ENCODE measurements at places on chromosomes 6 and 20.

- DNase-seq: no peak
Measured at GRCh38 chr6:155483858-155484257, 28.2 kb upstream of the NOX3 start.

DNA sequence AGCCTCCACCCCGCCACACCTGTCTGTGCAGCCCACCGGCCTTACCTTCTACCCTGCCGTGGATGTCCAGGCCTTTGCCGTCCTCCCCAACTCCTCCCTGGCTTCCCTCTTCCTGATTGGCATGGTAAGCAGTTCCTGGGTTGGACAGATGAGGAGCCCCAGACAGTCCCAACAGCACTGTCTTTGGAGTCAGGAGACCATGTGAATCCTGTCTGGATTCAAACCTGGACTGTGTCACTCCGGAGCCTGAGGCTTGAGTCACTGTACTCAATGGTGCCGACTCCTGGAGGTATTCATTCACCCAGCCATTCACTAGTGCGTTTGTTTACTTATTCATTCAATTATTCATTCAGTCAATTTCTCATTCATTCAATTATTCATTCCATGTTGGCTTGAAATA, 20.0 kb upstream of the LBP start:
- DNase-seq: no peak

- DNase-seq: no peak
Measured at GRCh38 chr20:21388566-21388965, 8.8 kb downstream of the NKX2-4 start.

DNA sequence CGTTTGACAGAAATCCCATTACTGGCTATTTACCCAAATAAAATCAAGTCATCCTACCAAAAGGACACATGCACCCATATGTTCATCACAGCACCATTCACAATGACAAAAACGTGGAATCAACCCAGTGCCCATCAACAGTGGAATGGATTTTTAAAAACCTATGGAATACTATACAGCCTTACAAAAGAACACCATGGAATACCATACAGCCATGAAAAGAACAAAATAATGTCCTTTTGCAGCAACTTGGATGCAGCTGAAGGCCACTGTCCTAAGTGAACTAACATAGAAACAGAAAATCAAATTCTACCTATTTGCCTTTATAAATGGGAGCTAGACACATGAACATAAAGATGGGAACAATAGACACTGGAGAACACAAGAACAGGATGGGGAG, 17.4 kb upstream of the IPCEF1 start:
- DNase-seq: no peak

GRCh38 chr20:16576219-16576618, 3.0 kb upstream of the KIF16B start:
- DNase-seq: no peak

DNA sequence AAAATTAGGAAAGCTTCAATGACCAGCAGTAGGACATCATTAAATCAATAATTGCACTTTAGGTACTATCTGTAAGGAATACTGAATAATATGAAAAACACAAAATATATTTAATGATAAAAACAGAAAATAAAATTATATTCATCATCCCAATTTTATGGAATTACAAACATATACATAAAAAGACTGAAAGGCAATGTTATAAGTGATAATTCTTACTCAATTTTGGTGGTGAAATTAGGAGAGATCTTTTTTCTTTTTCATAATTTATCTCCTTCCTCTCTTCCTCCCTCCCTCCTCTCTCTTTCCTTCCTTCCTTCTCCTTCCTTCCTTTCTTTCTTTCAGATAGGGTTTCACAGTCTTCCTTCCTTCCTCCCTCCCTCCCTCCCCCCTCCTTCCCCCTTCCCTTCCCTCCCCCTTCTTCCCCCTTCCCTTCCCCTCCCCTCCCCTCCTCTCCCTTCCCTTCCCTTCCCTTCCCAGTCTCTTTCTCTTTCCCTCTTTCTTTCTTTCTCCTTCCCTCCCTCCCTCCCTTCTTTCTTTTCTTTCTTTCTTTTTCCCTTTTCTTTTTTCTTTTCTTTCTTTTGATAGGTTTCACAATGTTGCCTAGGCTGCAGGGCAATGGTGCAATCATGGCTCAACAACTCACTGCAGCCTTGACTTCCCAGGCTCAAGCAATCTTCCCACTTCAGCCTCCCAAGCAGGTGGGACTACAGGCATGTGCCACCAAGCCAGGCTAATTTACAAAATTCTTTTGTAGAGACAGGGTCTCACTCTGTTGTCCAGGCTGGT, 36.8 kb downstream of the RSPH3 start:
- DNase-seq: no peak

DNA sequence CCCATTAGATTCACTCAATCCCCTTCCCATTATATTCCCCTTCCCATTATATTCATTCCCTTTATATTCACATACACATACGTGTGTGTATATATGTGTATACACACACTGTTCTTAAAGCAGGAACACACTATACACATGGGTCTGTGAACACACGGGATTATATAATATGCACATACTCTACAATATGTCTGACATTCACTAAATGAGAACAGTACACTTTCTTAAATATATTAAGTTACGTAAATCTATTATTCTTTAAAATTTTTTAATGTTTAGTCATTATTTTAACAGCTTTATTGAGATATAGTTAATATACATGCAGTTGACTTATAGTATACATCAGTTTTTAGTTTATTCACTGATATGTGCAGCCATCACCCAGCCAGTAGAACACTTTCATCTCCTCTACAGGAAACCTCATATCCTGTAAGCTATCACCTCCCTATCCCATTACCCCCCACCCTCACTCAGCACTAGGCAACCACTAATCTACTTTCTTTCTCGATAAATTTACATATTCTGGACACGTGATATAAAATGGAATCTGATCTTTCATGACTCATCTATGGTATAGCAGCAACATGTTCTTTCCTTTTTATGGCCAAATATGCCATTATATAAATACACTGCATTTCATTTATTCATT, 13.9 kb upstream of the SUMO4 start:
- DNase-seq: no peak

GRCh38 chr20:63359937-63360849, 956 bp downstream of the CHRNA4 start:
- no peak for DNase-seq

DNA sequence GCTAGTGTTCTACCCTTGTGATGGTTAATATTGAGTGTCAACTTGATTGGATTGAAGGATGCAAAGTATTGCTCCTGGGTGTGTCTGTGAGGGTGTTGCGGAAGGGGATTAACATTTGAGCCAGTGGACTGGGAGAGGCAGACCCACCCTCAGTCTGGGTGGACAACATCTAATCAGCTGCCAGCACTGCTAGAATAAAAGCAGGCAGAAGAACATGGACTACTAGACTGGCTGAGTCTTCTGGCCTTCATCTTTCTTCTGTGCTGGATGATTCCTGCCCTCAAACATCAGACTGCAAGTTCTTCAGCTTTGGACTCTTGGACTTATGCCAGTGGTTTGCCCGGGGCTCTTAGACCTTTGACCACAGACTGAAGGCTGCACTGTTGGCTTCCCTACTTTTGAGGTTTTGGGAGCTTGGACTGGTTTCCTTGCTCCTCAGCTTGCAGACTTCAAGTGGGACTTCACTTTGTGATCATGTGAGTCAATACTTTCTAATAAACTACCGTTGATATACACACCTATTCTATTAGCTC, 50.1 kb downstream of the SDHAF4 start:
- no peak for DNase-seq

DNA sequence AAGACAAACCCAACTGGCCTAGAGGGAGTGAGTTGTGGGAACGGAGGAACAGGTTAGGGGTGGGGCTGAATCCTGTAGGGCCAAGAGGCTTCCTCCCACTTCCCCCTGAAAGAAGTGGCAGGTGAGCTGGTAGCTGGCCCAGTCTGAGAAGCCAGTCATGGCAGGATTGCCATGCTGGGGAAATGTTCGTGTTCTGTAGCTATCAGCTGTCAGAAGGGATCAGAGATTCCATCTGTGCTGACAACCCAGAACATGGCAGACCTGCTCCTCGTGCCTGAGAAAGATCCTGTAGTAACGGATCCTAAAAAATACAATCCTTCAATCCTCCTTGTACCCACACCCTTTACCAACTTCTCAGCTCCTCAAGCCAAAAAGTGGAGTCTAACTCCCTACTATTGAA, 43.0 kb downstream of the BANF2 start:
- no peak for DNase-seq

GRCh38 chr6:138115877-138116660, 8.8 kb upstream of the PERP start:
- DNase-seq: peak; percentile 12

DNA sequence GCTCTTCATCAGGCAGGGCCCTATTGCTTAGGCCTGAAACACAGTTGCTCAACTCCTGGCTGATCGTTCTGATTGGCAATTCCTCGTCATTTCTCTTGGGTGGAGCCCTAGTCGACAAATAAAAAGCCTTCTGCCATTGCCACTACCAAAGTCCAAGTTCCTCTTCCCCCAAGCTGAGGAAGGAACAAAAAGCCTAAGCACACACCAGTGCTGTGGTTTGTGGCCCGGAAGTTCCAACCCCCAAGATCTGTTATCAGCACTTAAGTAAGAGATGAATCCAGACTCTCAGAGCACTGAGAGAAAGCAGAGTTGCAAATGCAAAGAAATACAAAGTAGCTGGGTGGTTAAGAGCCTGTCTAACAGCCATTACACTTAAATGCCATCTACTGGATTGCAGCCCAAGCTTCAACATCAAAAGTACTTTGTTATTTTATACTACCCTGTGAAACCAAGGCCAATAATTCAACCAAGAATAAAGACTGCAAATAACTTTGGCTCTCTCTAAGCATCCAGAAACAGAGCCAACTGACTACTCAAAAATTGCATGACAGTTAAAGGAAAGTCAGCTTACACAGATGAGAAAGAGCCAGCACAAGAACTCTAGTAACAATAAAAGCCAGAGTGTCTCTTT, 1024.0 kb downstream of the GRIK2 start:
- DNase-seq: no peak

- no peak for DNase-seq
Measured at GRCh38 chr20:23257848-23258746, 92.5 kb upstream of the NXT1 start.

- DNase-seq: no peak
Measured at GRCh38 chr6:6829872-6830685, 241.6 kb downstream of the LY86 start.

DNA sequence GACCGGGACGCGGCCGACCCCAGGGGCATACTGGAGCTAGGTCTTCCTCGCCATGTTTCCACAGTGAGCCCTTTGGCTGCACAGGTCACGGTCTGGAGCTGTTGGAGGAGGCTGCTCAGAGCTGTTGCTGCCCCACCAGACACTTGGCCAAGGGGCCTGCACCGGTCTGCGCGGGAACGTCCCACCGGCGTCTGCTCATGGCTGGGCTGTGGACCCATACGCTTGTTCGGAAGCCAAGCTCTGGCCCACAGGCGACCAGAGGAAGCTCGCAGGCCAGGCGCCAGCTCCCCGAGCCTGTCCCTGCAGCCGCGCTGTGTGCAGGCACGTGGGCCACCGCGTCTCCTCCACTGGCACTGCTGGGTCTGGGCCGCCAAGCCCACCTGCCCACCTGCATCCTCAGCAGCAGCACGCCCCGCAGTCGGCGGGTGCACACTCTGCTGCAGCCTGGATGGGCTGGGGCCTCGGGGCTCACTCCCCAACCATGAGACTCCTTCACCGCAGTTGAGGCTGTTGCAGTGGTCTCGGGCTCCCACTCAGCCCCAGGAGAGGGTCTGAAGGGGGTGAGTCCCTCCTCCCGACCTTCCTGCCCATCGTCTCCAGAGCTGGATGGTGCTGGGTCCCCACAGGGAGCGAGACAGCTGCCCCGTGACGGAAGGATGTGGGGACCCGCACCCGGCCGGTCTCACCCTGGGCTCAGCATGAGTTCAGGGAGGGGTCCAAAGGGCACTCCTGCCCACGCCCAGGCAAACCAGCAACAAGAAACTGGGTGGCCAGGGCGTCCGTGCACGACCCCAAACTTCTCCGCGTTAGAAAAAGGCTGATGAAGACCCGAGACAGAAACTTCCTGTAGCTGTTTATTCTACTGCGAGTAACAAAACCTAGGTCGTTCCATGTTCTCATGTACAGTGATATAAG, 15.5 kb upstream of the TCFL5 start:
- no peak for DNase-seq

DNA sequence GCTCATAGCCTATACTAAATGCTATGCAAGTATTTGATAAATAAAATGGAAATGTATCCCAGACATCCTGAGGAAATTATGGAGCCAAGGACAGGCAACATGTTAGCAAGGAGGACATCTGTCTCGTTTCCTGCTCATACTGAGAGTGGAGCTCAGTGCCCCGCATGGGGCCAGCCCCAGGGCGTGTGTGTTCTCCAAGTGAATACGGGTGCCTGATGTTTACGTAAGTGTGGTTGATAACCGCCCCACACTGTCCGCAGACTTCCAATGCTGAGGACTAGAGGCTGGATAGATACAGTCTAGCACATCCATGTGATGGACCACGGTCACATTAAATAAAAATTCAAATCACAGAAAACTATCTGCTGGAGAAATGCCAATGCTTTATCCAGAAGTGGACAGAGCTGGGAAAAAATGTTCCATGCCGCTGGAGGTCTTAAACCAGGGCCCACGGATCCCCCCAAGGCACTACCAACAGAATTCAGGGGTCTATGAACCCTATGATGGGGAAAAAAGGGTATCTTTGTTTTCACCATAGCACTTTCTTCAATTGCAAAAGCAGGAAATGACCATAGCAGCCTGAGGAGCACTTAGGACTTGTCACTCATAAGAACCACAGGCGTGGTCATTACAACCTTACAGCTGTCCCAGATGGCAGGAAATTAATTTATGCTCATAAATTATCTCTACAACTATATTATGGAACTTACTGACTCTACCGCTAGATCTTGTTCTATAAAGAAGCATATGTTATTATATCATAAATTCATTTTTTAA, 24.9 kb downstream of the TGM2 start:
- no peak for DNase-seq

- DNase-seq: no peak
Measured at GRCh38 chr20:52083627-52084232, 107.8 kb downstream of the ZFP64 start.

- no peak for DNase-seq
Measured at GRCh38 chr6:37315157-37315515, 38.6 kb upstream of the RNF8 start.

DNA sequence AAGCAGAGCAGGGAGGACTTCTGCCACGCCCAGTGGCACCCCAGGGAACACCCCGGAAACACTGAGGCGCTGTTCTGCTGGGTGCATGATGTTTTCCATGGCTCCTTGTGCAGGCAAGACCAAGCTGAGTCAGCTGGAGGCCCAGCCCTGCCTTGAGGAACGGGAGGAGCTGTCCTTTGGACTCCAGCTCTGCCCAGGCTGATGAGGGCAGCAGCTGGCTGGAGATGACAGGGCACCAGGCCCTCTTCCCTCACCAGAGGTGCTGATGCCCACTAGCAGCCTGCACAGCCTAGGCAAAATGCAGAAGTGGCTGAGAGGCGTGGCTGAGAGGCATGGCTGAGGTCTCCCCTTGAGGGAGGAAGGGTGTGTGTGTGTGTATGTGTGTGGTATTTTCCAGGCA, 2.4 kb downstream of the C6orf132 start:
- DNase-seq: no peak

- no peak for DNase-seq
Measured at GRCh38 chr6:32501016-32501415, 29.1 kb downstream of the HLA-DRB5 start.

GRCh38 chr20:4122926-4123325, 107.6 kb upstream of the RNF24 start:
- no peak for DNase-seq
